ENCODE measurements at places on chromosomes 16 and 17. TPM values are rescaled to one million over a fixed set of nuclear protein-coding genes. Genes with fewer than 3 reads are reported as not detected.
A peak's percentile ranks its signal among the peaks of the same experiment; 100 is the strongest.

DNA sequence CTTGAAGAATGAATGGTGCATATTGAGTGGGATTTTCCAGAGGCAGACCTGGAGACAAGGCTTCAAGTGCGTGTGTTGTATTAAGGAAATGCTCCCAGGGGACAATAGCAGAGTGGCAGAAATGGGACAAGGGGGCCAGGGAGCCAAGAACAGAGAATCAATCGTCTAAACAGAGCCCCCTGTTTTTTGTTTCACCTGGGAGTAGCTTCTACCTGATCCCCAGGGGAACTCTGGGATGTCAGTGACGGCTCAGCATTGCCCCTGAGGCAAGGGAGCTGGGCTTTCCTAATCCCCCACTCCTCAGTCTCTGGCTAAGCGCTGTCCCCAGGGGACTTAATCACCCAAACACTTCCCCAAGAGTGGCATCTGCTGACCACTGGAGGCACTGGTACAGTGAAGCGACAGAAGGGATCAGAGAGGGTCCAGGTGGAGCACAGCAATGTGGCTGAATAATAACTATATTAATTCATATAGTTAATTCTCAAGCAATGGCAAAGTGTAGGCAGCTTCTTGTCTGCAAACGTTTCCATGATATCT is 35.7 kb upstream of the C16orf78 start:
- no peak for DNase-seq

KRTAP17-1 gene
- total RNA-seq: not detected

DNA sequence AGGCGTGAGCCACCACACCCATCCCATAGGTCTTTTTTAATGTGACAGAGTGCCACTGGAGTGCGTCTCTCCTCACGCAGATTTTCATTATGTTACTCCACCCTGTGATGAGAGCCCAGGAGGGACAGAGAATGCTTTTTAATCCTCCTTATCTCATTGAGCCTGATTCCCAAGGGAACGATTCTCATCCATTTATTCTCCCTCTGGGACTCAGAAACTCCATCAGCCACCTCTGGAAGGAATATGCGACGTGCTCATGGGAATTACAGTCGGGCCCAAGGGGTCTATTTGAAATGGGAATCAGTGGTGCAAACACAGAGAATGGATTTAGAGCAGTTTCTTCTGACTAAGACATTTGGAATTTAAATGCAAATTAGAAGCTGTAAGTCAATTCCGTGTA is 155.9 kb upstream of the HSBP1 start:
- DNase-seq: no peak

MEIOC gene
- total RNA-seq: not detected

- DNase-seq: no peak
Measured at GRCh38 chr17:49443862-49444261, 29.2 kb upstream of the PHB1 start.

ZSCAN10 gene
- 0.22 TPM for total RNA-seq

ALDH3A1 gene
- total RNA-seq: not detected

- no peak for DNase-seq
Measured at GRCh38 chr17:64097196-64097936, 32.6 kb downstream of the ERN1 start.

KRTAP9-2 gene
- total RNA-seq: not detected

DNA sequence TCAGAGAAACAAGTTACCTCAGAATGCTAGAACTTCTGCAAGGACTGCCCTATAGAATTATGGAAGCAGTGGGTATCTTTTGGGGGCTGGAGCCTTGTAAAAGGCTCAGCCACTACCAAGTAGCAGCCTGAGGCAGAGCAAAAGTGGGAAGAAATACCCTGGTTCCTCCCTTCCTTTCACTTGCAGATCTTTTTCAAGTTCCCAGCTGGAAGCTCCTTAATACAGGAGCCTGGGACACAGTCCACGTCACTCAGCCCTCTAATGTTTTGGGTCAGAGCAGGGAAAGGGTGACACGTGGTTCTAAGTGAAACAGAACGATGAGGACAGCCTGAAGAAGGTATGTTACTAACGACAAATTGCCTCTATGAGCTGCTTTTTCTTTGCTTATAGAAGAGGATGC is 93.1 kb downstream of the CNTNAP4 start:
- DNase-seq: no peak

TBC1D3L gene
- total RNA-seq: 0.40 TPM

- no peak for DNase-seq
Measured at GRCh38 chr17:66690166-66690565, 144.8 kb upstream of the CACNG5 start.

GRCh38 chr17:9309216-9309615 is 266.4 kb downstream of the STX8 start:
- DNase-seq: no peak

DNAI2 gene
- total RNA-seq: not detected

- no peak for DNase-seq
Measured at GRCh38 chr16:79456036-79456435, 144.5 kb downstream of the MAF start.

DNA sequence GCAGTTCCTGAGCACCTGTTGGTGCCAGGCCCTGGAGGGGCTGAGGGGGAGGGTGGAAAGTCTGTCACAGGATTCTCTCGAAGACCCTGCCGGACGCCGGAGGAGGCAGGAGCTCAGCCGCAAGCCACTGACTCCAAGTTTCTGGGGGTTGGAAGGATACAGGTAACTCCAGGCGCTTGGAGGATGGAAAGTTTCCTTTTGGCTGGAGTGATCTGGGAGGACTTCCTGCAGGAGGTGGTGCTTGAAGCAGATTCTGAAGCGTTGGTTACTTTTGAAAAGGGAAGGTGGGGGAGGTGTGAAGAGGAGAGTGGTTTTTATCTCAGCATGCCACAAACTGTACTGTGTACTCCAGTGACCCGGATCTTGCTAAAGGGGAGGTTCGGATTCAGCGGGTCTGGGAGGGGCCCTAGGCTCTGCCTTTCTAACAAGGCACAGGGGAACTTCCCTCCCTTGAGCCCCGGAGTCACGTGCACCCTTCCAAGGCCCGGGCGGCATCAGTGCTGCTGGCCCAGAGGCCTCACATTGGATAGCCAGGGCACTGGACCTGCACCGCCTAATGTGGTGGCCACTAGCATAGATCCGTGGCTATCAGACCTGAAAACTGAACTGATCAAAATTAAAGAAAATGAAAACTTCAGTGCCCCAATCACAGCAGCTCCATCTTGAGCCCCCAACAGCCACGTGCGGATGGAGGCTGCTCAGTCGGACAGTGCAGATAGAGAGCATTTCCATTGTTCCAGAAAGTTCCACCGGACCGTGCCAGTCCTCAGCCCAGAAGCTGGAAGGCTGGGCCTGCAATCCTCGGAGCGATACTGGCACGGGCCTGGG is 42.2 kb upstream of the GSE1 start:
- peak; percentile 83 for DNase-seq

GRCh38 chr16:12320298-12320706 is 343.8 kb downstream of the SNX29 start:
- DNase-seq: no peak

DNA sequence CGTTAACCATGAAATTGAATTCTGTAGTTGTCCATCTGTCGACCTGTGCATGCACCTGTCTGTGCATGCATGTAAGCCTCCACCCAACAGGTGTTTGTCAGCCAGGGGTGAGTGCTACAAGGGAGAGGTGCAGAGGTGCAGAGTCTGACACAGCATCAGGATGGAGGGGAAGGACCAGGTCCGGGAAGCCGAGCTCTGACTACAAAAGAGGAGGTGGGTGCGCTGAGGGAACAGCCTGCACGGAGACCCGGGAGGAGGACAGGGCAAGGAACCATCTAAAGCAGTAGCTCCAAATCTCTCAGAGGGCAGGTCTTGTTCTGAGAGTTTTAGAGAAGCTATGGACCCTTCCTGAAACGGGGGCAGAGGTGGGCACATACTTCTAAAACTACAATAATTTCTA is 54.1 kb downstream of the B9D1 start:
- DNase-seq: no peak

- no peak for DNase-seq
Measured at GRCh38 chr17:80766290-80766855, 221.7 kb downstream of the RPTOR start.

ELMO3 gene
- total RNA-seq: 4.6 TPM

DNA sequence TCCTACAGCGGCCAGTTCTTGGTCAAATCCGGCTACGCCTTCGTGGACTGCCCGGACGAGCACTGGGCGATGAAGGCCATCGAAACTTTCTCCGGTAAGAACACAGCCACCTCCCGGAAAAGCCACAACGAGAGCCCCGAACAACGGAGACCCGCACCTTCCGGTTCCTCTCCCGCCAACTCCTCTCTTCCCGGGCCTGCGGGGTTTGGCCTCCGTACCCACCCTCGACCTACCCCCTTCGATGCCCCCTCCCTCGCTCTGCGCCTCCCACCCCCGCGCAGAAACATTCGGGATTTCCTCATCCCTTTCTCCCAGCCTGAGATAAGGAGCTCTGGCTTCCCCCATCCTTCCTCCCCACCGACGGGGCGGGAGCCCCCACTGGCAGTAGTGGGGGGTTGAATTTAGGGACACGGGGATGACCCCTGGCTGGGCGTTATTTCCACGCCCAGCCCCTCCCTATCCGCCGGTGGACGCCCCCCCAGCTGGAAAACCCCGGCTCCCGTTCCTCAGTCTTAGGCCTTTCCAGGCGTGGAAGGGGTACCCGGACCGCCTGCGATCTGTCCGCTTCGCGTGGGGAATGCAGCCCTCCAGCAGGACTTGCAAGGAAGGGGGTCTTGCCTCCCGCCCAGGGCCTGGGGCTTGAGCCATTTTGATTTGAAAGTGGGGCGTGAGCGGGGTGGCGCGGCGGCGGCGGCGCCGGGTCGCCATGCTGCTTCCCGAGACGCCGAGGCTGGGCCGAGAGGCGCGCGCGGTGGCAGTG is 822 bp downstream of the IGF2BP1 start:
- peak; percentile 79 for DNase-seq

GH1 gene
- not detected for total RNA-seq

DNA sequence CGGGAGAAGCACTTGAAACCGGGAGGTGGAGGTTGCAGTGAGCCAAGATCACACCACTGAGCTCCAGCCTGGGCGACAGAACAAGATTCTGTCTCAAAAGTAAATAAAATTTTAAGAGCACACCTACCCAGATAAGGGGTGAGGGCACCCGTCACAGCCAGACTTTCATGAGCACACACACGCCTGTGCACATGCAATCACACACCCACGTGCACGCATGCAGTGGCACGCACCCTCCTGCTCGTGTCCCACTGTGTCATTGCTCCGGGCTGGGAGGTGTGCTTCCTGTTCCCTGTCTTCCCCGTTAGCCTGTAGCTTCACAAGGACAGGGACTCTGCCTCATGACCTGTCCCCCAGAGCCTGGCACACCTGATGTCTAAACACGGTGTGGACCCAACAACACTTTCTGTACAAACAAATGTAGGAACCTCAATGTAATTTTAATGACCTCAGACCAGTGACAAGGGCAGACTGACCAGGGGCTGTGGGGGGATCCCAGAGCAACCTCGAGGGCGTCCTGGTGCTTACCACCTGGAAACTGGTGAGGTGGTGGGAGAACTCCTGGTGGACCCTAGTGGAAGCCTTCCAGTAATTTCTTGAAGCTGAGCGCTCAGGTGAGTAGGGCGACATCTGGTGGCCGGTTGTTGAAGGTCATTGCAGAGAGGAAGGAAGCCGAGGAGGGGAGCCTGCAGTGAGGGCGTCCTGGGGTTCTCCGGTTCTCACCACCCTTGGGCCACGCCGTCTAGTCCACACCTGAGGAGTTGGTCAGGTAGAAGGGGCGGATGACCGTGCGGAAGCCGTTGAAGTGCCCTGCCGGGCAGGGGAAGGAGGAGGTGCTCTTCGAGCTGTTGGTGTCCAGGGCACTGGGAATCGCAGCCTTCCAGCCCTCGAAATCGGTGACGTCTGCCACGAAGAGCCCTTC is 8.6 kb downstream of the LGALS3BP start:
- peak; percentile 77 for DNase-seq

KRTAP2-4 gene
- total RNA-seq: not detected

GRCh38 chr17:63365366-63366240 is 80.5 kb downstream of the CYB561 start:
- no peak for DNase-seq

- no peak for DNase-seq
Measured at GRCh38 chr16:4021070-4021779, 95.0 kb downstream of the ADCY9 start.

- peak; percentile 82 for DNase-seq
Measured at GRCh38 chr17:39235555-39236449, 10.1 kb upstream of the STAC2 start.

OTOP3 gene
- total RNA-seq: not detected

DNA sequence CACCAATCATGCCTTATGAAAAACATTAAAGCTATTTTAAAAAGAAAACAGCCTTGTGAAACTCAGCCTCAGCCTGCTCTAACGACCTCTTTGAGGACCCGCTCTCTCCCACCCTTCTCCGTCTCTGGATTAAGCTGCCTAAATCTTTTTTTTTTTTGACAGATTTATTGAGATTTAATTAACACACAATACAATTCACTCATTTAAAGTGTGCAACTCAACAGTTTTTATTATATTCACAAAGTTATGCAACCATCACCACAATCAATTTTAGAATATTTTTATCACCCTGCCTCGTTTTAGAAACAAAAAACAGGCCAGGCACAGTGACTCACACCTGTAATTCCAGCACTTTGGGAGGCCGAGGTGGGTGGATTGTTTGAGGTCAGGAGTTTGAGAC is 8.4 kb downstream of the CDR2L start:
- DNase-seq: no peak

GRCh38 chr17:15966183-15966878 is 21.4 kb downstream of the ADORA2B start:
- DNase-seq: no peak

DNA sequence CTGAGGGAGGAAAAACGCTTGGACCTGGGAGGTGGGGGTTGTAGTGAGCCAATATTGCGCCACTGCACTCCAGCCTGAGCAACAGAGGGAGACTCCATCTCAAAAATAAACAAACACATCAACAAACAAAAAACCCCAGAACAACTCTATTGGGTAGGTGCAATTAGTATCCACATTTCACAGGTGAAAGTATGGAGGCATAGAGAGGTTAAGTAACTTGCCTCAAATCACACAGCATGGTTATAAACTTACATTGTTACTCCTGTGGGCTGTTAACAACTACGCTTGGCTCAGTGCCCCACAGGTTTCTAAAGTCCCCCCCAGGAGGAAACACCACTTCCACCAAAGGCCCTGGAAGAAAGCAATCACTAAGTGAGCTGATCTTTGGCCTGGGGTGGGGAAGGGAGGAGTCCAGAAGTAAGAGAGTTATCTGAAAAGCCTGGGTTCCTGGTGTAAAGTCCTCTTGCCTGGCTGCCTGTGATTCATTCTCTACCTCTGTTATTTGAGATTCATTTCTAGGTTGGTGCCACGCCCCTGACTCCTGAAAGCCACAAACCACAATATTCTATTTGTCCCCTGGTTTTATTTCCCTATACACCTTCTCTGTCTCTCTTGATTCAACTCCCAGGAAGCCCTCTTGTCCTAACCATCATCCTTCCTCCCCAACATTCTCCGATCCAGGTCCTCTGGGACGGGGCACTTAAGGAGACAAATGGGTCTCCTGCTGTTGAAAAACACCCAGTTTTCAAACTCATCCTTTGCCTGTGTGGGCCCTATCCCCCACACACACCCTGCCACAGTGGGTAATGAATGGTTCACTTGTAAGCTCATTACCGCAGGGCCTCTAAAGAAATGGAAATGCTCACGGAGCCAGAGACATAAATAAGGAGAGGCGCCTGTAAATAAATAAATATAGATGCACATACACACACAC is 195.4 kb downstream of the XYLT1 start:
- no peak for DNase-seq

- DNase-seq: no peak
Measured at GRCh38 chr16:12293913-12294312, 317.4 kb downstream of the SNX29 start.

Measured in K562 (cell line).